ENCODE measurements at places on chromosomes 5 and 9.

GRCh38 chr5:117860550-117860949, 1127.8 kb downstream of the DTWD2 start:
- DNase-seq: no peak

DNA sequence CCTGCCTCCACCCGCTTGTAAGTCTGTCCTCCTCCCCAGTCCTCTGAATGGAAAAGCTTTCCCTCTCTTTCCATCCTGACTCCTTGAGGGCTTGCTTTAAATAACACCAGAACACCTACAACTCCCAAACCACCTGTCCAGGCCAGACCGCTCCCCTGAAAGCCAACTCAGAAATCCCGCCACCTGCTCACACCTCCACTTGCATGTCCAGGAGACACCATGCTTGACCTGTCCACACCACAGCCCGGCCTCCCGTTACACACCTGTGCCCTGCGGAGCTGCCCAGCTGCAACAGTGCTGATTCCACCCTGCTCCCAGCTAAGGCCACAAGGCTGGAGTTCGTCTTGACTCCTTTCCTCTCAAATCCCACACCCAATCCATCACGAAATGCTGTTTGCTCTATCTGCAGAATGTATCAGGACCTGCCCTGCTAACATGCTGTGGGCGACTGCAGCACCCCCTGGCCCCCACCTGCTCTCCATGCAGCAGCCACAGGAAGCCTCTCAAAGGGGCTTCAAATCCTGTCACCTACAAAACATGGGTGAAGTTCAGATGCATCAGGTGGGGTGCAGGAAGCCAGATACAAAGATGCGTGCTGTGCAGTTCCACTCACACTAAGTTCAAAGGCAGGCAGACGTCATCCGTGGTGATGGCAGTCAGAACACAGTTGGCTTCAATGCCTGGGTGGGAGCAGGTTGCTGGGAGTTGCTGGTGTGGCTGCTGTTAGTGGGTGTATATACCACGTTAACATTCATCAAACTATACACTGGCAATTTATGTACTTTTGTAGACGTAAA, 166.0 kb downstream of the ROR2 start:
- DNase-seq: no peak

DNA sequence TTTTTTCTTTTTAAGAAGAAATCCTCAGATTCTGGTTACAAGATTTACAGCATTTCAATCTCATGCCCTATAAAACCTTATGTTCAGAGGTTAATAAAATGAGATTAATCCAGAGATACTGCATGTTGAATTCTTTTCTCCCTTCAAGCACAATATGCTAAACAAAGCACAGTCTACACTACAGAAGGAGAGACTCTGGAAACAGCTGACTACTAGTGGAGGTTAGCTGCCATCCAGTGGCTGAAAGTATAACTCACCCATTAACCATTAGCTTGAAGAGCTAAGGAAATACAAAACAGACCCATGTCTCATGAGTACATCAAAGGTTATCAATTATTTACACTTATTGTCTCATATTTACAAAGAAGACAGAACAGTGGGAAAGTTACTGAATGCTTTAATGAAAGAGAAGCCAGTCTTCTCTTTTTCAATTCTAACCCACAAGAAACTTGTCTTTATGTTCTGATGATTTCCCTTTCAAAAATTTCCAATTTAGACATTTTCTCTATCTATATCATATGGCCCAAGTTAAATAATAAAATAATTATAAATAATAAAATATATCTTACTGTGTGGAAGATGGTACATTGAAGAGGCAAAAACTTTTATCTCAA, 12.7 kb upstream of the DNAH5 start:
- DNase-seq: peak; percentile 42

DNA sequence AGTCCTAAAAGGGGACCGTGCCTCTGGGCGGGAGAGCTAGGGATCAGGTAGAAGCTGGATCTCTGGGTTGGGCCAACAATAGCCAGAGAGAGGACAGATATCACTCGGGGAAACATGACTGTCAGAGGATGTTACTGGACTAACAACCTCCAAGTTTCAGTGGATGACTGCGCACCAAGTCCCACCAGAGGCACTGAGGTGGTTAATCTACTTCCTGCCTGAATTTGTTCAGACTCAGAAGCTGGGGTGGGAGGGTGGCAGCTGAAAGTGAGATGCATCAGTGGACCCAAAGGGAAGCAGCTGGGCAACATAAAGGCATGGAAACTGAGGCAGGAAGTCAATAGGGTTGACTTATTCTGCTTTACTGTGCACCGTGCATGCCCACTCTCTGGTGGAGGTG, 130.1 kb upstream of the SLC44A1 start:
- no peak for DNase-seq

All from AG08396 (cell line).